GM04504 (cell line): ENCODE measurements at places on chromosomes 7 and 10.

DNA sequence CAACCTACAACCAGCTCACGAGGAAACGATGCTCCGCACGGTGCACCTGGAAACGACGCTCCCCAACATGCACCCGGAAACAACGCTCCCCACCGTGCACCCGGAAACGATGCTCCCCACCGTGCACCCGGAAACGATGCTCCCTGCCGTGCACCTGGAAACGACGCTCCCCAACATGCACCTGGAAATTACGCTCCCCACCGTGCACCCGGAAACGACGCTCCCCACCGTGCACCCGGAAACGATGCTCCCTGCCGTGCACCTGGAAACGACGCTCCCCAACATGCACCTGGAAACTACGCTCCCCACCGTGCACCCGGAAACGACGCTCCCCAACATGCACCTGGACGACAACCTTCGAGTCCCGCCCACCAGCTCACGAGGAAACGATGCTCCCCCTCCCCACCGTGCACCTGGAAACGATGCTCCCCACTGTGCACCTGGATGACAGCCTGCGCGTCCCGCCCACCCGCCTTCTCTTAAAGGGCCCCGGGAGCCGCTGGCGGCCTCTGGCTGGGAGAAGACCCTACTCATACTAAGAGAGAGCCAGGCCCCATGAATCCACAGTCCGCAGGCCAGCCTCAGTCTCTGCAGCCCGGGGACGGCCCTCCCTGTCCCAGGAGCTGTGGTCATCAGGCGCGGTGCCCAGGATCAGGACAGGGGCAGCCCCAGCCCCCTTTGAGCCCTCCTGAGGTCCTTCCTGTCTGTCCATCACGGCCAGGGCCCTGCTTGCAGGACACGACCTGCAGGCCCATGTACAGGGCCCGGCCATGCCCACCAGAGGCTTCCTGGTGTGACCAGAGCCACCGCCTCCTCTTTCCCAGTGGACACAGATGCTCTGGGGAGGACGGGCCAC, 98.3 kb downstream of the PDGFA start:
- DNase-seq: no peak

DNA sequence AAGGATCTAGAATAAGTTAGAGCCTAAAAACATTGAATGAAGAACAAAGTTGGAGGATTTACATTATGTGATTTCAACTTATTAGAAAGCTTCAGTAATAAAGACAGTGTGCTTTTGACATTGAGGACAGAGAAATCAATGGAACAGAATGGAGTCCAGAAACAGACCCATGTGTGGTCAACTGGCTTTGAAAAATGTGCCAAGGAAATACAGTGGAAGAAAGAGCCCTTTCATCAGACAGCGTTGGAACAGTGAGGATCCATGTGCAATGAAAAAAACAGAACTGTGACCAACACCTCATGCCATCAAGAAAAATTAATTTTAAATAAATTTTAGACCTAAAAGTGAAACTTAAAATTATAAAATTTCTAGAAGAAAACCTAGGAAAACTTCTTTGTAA, 50.6 kb upstream of the LRRC18 start:
- DNase-seq: no peak

- no peak for DNase-seq
Measured at GRCh38 chr10:97748116-97748515, 11.2 kb downstream of the ZFYVE27 start.

DNA sequence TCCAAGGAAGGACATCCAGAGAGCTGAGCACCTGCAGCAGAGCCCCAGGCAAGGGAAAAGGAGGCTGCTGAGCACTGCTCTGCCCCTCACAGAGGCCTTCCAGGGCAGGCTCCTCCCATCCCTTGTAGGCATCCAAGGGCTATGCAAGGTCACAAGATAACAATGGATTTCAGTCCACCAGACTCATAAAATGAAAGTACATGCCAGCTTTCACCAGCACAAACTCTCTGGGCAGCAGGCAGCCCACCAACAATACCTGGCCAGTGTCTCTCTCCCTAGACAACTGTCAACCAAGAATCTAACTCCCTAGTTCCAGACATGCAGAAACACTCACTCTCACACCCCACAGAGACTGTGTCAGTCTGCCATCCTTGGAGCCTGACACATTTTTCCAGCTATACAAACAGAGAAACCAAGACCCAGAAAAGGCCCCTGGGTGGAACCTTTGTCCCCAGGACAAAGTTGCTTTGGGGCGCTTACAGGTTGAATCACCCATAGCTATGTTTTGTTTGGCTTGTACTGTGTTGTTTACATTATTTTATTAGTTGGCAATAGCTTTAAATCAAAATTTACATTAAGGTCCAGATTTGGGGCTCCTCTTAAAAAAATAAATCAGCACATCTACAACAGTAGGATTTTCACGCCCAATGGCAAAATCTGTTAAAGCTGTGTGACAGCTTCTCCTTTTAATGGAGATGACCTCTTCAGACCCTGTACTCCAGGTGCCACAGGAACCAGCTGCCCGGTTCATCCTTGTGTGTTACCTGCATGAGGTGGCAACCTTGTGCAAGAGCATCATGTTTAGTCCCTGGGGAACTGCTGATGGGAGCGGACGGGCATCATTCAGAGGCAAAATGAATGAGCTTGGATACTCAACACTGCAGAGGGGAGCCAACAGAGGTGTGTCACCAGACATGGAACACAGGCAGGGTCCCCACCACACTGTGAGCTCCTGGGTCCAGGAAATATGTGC, 5.2 kb downstream of the GRID1 start:
- DNase-seq: no peak

GRCh38 chr10:45001381-45002148, 842 bp downstream of the ZNF22 start:
- DNase-seq: no peak
